Glomerular endothelial cell (primary cell): ENCODE measurements at places on chromosomes 3 and 15.

DNA sequence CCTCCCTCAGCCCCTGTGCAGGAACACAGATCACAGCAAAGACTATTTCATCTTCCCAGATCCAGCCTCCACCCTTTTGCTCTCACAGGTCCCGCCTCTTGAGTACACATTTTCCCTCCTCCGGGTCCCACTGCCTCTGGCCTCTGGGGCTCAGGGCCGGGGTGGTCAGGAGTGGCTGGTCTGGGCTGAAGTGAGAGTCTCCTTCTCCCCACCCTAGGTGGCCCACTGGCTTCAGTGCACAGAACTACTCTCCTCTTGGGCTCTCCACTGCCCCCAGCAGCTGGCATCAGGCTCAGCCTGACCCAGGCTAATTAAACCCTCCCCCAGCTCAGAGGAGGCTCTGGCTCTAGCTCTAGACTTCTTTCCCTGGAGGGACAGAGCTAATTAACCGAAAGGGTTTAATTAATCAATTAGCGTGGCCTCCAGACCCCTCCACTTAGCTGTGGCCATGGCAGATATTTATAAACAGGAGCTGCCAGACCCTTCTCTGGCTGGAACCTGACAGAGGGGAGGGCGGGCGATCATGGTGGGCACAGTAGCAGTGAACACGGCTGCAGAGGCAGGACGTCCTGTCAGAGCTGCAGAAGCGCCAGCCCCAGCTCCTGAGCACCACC, 15.1 kb downstream of the DUSP7 start:
- DNase-seq = no peak

GRCh38 chr15:99121207-99121606, 16.3 kb downstream of the SYNM start:
- DNase-seq = no peak

DNA sequence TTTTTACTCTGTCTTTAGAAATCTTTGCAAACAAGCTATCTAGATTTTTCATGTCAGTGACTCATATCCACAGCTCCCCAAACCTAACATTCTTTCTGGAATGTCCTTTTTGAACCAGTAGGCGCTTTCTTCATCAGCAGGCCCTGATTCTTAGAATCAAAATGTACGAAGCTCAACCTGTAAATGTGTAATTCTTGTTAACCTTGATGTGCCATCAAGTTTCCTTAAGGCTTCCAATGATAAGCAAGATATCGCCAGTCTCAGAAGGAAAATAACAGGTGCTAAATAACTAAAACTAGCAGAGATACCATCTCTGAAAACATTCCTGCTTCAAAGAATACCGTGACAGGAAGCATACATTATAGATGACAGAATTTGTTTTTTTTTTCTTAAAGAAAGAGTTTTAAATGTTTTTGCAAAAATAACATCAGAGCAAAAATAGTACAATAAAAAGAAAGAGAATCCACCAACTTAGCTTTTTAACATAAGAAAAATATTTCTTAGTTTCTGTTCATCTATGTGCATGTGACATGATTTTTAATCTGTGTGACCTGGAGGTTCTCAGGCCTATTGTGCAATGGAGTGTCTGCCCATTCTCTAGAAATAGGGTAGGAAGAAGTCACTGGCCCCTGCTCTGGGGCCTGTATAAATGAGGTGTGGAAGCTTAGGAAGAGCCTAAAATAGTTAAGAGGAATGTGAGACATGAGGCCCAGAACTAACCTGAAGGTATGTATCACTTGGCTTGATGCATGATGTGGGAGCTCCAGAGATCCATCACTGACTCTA, 14.7 kb upstream of the SECISBP2L start:
- DNase-seq = no peak

DNA sequence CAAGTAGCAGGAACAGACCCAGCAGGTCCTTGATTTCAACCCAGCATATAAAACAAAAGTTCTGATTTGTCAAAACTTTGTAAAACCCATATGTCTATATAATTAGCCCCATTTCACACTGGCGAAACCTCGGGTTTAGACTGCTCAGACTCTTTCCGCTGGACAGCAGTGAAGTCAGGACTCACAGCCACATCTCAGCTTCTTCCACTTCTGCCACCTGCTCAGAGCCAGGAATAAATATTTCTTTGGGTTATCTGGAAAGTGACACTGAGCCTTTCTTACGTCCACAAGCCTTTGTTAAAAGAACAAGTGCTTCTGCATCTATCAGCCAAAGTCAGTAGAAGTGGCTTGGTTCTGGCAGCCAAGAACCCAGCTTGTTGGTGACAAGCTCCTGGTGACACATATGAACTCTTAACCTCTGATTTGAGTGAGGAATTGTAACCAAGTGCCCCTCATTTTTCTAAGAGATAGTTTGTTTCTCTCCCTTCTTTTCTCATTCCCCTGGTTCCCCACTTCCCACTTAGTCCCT, 118.1 kb upstream of the CHD2 start:
- no peak for DNase-seq

- no peak for DNase-seq
Observed at GRCh38 chr3:69462022-69462825, 76.3 kb upstream of the FRMD4B start.

- DNase-seq = no peak
Observed at GRCh38 chr3:66394019-66394752, 106.6 kb downstream of the LRIG1 start.

DNA sequence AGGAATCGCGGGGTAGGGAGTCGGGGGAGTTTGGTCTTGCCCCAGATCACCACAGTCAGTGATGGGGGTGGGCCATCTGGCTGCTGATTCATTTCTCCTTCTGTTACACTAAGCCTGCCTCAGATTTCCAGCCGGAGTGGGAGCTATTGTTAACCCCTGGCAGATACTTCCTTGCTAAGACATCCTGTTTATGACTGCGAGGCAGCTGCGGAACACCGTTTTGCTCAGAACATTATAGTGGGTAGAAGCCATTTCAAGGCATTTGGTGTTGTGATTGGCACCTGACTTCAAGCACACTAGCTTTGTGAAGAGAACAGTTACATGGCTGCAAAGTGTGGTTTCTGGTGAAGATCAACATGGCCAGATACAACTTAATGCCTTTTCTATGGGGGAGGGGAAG, 73.8 kb downstream of the FLNB start:
- DNase-seq = peak; percentile 97

- DNase-seq = no peak
Observed at GRCh38 chr15:68552773-68553172, 26.0 kb upstream of the CORO2B start.

- peak; percentile 39 for DNase-seq
Observed at GRCh38 chr3:99499235-99500158, 138.9 kb upstream of the COL8A1 start.

- DNase-seq = no peak
Observed at GRCh38 chr15:67228286-67228685, 26.2 kb downstream of the AAGAB start.

DNA sequence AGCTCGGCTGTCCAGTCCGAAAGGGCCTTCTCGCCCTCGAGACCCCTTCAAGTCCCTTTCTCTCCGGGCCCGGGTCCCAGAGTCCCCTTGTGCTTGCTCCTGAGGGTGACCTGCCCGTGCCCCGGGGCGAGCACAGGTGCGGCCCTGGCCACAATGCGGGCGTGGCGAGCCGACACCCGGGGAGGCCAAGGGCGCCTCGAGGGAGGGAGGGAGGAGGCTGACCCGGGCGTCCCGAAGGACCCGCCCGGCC, 810 bp upstream of the MEF2A start:
- DNase-seq = no peak

DNA sequence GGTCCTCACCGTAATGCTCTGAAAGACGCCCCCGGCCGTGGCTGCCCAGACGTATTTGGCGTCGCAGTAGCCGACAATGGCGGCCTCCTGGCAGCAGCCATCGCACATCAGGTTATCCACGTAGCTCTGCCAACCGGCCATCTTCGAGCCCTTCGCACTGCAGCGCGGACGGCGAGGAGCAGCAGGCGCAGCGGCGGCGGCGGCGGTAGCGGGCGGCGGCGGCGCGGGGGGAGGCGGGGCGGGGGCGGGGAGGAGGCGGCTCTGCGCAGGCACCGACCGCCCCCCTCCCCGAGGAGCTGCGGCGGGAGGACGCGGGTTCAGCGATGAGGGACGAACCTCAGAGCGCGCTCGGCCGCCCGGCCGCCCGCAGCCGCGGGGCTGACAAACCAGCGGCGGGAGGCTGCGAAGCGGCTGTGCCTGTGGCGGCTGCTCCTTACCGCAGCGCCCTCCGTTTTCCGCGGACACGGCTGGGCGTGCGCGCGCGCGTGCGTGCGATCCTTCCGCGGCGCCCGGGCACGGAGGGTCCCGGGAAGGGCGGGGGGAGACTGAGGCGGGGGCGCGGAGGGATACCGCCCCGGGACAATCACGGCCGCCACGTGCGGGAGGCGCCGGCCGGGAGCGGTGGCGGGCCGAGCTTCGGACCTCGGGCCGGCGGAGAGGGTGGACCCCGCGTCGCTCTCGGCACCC, at the start of gene PFN2:
PFN2 (minus strand) TSS at position 180 of the 687 bp plus-strand sequence; CDS start at position 141, 39 bp downstream.
- DNase-seq = no peak

DNA sequence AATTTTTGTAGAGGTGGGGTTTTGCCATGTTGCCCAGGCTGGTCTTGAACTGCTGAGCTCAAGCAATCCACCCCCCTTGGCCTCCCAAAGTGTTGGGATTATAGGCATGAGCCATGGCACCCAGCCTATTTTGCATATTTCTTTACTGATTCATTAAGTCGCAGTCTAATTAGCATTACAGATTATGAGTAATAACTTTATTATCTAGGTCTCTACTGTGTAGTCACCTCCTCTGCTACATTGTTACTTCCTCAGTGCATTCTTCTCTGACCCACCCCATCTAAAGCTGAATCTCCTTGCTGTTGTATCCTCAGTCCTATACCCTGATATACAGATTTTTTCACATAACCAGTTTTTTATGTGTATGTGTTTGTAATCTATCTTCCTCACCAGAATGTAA, 61.7 kb downstream of the TFDP2 start:
- no peak for DNase-seq

DNA sequence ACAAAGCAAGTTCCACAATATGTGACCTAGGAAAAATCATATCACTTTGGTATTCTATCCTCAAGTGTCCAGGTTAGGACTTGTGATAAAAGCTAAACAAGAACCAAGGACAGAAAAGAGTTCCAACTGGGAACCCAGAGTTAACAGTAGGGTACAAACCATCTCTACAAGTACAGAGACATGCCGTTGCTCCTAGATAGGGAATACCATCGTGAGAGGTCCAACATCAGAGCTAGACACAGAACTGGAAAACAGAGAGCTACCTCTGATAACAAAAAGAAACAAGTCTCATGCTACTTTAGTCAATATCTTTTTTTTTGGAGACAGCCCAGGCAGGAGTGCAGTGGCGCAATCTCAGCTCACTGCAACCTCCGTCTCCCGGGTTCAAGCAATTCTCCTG, 37.8 kb downstream of the SMARCC1 start:
- DNase-seq = no peak

- no peak for DNase-seq
Observed at GRCh38 chr3:14837186-14837877, 18.6 kb downstream of the FGD5 start.
